ENCODE measurements at places on chromosomes 13 and 19. TPM values are rescaled to one million over a fixed set of nuclear protein-coding genes. Genes with fewer than 3 reads are reported as not detected.

The HSD11B1L gene
- 5.7 TPM for polyA plus RNA-seq

The MTIF3 gene
- 77.3 TPM for polyA plus RNA-seq

GRCh38 chr13:39134574-39134973 lies 96.3 kb downstream of the NHLRC3 start:
- no peak for DNase-seq

DNA sequence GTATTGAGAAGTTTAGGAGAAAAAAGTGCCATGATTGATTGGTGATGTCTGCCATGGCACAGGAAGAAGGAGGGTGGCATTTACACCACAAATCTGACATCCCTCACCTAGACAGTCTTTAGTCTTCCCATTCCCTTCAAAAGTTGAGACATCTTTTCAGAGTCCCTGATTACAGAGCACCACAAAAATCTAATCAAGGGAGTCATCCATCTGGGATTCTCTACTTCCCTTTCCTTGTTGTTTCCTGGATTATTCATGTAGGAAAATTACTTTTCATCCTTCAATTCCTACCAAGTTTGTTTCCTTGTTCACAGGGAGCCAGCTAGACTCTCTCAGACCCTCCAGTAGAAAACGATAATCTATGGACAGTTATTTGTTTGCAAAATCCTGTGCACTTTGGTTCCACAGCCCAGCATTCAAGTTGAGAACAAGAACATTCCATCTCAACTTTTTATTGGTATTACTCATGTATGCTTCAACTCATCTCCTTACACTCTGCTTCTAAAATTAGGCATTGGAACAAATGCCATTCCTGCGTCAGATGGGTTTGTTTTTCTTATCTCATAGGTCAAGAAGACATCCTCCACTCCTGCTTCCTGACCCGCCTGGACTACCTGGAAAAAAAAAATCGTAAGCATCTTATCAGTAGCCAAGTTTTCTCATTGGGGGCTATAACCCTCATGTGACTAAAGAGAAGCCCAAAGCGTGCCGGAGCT lies 259.9 kb downstream of the FOXO1 start:
- no peak for DNase-seq

GRCh38 chr19:6249296-6249695 lies 30.5 kb downstream of the MLLT1 start:
- no peak for DNase-seq

- no peak for DNase-seq
These were observed 133.1 kb upstream of the ZNF91 start for GRCh38 chr19:23528376-23528775.

- DNase-seq = no peak
These were observed 44.3 kb downstream of the BBC3 start for GRCh38 chr19:47186446-47187334.

The SYCN gene
- polyA plus RNA-seq = not detected
